NCI-H1417 treated with DMSO at 0.1 percent for 48 hours (cell line): ENCODE measurements at places on chromosomes 6 and 20.

- no peak for DNase-seq
Observed at GRCh38 chr6:2179241-2179640, 66.2 kb downstream of the GMDS start.

- peak; percentile 8 for DNase-seq
Observed at GRCh38 chr6:50791900-50792508, 26.7 kb upstream of the TFAP2B start.

GRCh38 chr20:57879779-57880570 lies 170.2 kb upstream of the PMEPA1 start:
- DNase-seq = no peak

- no peak for DNase-seq
Observed at GRCh38 chr6:135147637-135148592, 33.2 kb upstream of the MYB start.

- no peak for DNase-seq
Observed at GRCh38 chr6:42468273-42468672, 16.5 kb upstream of the TRERF1 start.

DNA sequence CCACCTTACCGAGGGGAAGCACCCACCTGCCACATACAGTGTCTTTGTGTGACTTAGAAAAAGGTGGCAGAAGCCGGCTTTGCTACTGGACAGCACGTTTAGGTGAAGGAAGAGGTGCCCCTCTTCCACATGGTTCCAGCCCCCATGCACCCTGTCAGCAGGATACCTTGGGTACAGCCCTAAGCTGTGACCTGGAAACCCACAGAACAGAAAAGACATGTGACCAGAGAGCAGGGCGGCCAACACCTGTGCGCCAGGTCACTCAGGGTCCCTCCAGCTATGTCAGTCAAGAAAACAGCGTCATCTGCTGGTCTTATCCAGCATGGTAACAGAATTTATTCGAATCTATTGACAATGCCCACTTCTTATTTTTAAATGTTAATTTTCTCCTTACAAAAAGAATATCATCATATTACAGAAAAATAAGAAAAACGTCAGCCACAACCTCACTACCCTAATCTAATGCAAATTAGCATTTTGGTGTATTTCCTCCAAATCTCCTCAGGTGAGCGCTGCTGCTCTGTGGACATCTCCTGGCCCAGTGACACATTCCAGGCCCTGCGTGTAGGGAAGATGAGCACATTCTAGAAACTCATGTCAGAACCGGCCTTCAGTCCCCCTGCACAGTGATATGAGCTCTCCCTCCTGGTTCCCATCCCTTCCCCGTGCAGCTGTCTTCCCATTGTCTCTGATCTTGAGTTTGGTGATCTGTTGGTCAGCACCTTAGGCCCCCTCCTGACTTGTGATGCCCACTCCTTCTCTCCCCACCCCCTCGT lies 37.2 kb downstream of the GTF2H5 start:
- no peak for DNase-seq

- DNase-seq = no peak
Observed at GRCh38 chr6:105177556-105177955, 2.3 kb downstream of the POPDC3 start.

- DNase-seq = no peak
Observed at GRCh38 chr20:59559863-59560262, 44.5 kb upstream of the PHACTR3 start.

- DNase-seq = no peak
Observed at GRCh38 chr6:13508711-13509705, 21.6 kb upstream of the GFOD1 start.

- no peak for DNase-seq
Observed at GRCh38 chr20:37759052-37759553, 65.3 kb downstream of the CTNNBL1 start.

- no peak for DNase-seq
Observed at GRCh38 chr6:12264671-12265070, 25.5 kb upstream of the EDN1 start.

DNA sequence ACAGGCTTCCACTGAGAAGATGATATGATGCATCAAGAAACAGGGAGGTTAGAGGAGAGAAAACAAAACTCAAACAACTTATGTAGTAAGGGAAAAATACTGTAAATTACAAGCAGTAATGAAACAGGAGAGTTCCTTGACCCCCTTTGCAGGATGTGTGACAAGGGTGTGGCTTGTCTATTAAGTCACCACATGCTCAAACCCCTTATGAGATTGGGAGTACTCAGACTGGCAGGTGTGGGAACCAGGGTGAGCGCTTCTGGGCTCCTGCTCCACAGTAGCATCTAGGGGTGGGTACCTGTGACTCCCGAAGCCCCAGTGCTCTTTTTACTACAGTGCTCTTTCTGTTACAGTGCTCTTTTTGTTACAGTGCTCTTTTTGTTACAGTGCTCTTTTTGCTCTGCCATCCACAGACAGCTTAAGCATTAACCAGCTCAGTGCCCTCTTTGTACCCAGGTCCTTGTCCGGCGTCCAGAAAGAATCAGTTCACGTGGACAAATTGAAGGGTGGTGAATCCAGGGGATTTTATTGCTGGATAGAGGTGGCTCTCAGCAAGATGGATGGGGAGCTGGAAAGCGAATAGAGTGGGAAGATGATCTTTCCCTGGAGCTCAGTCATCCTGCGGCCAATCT lies 28.7 kb downstream of the OLIG3 start:
- no peak for DNase-seq

DNA sequence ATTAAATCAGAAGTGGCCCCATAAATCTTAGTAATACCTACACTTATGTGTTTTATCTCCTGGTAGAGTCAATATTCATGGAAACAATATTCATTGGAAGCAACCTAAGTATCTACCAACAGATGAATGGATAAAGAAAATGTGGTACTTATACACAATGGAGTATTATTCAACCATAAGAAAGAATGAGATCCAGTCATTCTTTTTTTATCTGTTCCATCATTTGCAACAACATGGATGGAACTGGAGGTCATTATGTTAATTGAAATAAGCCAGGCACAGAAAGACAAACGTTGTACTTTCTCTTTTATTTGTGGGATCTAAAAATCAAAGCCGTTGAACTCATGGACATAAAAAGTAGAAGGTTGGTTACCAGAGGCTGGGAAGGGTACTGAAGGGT lies 268.5 kb downstream of the ZFAND3 start:
- DNase-seq = no peak

- DNase-seq = no peak
Observed at GRCh38 chr6:46410334-46410953, 80.8 kb downstream of the RCAN2 start.

DNA sequence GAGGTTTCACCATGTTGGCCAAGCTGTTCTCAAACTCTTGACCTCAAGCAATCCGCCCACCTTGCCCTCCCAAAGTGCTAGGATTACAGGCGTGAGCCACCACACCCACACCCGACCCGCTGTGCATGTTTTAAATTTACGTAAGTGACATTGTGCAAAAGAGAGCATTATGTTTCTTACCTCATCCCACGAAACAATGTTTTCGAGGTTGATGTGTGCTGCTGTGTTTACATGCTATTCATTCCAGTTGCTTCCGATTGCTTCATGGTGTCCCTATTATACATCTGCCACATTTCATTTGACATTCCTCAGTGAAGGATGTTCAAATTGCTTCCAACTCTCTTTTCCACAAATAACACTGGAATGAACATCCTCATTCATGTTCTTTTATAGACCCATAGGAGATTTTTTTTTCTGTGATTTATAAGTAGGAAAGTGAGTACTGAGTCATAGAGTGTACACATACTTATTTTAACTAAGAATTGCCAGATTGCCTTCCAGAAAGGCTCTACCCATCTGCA lies 403.9 kb upstream of the JARID2 start:
- no peak for DNase-seq

DNA sequence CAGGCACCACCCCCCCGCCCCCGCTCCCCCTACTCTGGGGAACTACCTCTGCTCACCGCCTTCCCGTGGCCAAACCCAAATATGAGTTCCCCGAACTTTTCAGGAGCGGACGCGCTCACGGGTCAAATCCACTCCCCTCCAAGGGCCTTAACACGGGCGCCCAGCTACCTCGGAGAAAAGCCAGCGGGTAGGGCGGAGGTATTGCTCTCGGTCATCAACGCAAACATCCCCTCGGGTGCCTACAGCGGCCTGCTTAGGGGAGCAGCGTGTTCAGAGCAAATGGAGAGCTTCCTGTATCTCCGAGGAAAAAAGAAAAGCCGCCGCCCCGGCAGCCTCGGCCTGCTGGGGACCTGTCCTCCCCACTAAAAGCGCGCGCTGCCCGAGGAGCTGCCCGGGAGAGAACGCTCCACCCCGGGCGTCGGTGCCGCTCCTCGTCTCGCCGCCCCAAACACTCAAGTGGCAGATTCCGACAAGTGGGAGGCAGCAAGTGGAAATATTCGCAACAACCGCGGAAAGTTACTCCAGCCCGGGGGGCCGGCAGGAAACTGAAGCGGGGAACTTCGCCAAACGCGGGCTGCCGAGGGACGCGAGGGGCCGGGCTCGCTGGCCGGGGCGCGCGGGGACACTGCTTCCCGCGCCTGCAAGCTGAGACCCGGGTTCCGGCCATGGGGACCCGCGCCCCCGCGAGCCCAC lies 699 bp downstream of the PTPRT start:
- no peak for DNase-seq

- DNase-seq = no peak
Observed at GRCh38 chr6:136811272-136811671, 11.1 kb upstream of the PEX7 start.

- DNase-seq = no peak
Observed at GRCh38 chr20:38831995-38832620, 26.6 kb downstream of the PPP1R16B start.

DNA sequence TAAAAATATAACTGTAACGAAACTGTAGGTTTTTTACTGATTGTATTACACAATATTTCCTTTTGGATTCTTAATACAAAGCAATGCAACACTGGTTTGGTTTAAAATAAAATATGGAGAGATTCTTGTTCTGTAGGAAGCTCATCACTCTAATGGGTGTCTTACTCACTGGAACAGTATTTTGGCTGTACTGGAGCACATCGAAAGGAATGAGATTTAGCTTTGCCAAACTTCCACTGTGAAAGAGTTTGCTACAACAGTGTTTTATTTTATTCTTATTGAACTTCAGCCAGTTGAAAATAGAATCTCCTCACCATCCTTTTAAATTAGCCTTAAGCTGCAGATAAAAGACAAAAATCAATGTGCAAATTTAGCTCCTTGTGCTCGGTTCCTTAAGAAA lies 230.7 kb upstream of the QKI start:
- no peak for DNase-seq
